ENCODE measurements at places on chromosomes 3 and 15.

DNA sequence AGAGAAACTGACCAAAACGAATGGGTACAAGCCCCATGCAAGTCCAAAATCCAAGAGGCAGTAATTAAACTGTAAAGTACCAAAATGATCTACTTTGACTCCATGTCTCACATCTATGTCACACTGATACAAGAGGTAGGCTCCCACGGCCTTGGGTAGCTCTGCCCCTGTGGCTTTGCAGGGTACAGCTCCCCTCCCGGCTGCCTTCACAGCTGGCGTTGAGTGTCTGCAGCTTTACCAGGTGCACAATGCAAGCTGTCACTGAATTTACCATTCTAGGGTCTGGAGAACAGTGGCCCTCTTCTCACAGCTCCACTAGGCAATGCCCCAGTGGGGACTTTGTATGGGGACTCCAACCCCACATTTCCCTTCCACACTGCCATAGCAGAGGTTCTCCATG, 308.6 kb downstream of the TBC1D5 start:
- no peak for DNase-seq

DNA sequence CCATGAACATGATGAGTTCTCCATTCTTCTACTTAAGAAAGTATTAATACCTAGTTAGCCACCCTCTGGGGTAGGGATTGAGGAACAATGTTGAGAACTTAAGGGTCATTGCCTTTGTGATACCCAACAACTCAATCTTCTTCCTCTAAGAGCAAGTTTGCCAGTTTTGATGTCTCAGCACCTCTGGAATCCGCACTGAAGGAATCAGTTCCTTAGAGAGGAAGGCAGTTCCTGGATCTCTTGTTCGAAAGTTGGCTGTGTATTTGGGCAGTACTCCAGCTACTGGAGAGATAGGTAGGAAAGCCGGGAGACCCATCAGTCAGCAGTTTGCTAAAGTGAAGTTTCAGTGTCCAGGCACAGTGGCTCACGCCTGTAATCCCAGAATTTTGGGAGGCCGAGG, 35.6 kb upstream of the MTHFS start:
- DNase-seq = no peak

DNA sequence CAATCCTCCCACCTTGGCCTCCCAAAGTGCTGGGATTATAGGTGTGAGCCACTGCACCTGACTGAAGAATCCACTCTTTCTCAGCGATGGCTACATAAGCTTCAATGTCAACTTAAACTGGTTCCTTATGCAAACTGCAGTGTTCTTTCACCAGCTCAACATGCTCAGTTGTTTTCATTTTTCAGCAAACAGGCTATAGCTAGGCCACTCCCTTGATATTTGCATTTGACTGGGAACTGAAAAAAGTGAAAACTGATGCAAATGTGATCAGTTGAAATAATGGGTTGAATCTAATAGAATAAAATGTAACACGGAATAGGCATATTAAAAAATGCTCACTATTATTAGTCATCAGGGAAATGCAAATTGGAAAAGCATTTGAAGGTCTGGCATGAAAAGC, 74.2 kb upstream of the GCNT3 start:
- no peak for DNase-seq

DNA sequence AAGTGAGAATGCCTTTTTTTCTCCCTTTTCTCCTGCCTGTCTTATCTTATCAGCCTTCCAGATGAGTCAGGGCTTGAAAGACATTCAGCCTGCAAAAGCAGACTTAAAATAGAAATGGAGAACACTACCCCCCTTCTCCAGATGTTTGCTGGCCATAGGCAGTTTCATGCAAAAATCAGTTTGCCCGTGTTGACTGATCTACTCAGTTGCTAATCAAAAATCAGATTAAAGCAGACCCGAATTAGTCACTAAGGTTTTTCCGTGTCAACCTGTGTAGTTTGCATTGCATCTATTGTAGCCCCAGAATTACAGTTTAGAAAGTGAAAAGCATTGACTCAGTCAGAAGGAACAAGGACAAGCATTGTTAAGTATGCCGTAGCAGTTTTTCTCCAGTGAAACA, 56.2 kb downstream of the IL5RA start:
- DNase-seq = no peak

GRCh38 chr3:100634493-100635272, 25.3 kb downstream of the ADGRG7 start:
- DNase-seq = no peak

Data from stimulated activated CD4-positive, alpha-beta T cell treated with anti-CD3 and anti-CD28 coated beads, TNF-alpha, amount 100 ng/mL, for 4 hours (primary cell).